Astrocyte of the hippocampus (primary cell): ENCODE measurements at places on chromosomes 2 and 18.

DNA sequence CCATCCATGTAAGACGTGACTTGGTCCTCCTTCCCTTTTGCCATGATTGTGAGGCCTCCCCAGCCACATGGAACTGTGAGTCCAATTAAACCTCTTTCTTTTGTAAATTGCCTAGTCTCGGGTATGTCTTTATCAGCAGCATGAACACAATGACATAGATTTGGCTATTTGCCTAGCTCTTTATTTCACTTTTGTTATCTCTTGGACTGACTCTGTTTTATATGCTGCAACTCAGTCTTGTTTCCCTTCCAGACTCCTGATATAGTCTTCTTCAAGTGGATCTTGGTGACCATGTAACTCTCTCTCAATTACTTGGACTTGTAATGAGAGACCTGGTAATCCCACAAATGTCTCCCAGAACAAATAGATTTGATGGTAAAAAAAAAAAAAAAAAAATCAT lies 627.6 kb downstream of the CCDC85A start:
- DNase-seq, result no peak

GRCh38 chr18:73979742-73980141 lies 167.9 kb downstream of the FBXO15 start:
- peak; percentile 74 for DNase-seq

DNA sequence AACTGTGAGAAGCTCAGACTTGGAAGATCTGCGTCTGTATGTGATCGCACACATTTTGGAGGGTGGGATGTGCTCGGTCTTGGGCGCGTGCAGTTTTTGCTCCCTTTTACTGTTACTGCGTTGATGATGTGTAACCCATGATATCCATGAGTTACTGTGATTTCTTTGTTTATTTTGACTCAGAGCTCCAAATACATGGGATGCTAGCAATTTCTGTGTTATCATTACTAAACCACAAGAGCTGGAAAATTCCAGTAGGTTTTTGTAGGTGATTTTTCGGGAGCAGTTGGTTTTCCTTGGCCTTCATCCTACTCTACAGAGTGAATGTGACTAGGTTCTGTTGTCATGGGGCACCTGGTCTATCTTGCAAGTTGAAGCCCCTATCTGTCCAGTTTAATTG lies 124.2 kb downstream of the AGAP1 start:
- peak; percentile 83 for DNase-seq

GRCh38 chr2:137345994-137346393 lies 580.6 kb downstream of the THSD7B start:
- no peak for DNase-seq

DNA sequence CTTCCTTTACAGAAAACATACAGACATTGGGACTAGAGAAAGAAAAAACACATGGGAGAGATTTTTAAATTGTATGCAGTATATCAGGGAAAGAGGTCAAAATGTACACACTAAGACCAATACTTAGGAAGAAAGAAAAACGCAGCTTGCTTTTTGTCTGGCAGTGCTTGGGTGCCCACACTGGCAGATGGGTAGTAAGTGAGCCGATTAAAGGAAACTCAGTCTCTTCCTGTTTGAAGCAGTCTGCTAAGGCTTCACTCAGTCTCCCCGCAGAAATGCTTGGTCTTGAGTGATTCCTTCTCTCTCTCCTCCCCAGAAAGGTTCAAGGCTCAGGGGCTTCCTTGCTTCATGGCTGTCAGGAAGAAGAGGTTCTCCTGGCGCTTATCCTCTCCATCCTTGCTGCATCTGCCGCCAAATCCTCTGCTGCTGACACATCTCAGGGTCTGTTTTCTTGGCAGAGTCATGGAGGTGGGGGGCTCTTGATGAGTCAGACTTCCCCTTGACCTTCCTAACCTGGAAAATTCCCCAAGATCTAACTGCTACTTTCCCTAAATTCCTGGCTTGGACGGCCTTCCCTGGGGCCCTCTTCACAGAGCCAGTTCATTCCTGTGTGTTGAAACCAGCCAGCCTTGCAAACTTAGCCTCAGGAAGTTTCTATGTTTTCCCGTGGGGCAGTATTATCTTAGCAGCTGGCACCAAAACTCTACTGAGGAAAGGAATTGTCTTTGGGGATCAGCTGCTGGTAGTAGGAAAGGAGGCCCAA lies 10.5 kb upstream of the TMSB10 start:
- peak; percentile 31 for DNase-seq

GRCh38 chr2:47054036-47054555 lies 101.0 kb downstream of the STPG4 start:
- DNase-seq, result no peak
